ENCODE measurements at places on chromosomes 5 and 9. TPM values are rescaled to one million over a fixed set of nuclear protein-coding genes. Genes with fewer than 3 reads are reported as not detected.

The CDX1 gene
- not detected for total RNA-seq

The PCDHGB4 gene
- 1.8 TPM for total RNA-seq

- no peak for DNase-seq
Measured at GRCh38 chr5:179437341-179438001, 92.2 kb upstream of the ADAMTS2 start.

DNA sequence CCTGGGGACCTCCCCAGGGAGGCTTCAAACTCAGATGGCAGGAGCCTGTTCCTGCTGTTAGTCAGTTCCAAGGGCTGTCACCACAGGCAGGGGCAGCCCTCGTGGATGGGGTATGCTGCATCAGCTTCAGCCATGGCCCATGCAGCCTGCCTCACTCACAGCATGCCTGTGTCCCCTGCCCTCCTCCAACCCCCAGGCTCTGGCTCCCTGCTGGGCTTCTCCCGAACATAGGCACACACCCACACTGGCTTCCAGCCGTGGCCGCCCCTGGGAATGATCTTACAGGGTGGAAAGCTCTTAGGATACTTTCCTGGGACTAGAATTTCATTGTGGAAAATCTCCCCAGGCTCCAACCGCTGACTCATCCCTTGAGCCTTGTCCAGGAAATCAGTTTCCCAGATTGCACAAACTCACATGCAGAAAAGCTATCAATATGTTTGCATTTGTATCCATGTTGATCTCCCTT is 163.8 kb downstream of the SEC61B start:
- no peak for DNase-seq

The KIF4B gene
- not detected for total RNA-seq

The CXXC5 gene
- total RNA-seq = 161 TPM

DNA sequence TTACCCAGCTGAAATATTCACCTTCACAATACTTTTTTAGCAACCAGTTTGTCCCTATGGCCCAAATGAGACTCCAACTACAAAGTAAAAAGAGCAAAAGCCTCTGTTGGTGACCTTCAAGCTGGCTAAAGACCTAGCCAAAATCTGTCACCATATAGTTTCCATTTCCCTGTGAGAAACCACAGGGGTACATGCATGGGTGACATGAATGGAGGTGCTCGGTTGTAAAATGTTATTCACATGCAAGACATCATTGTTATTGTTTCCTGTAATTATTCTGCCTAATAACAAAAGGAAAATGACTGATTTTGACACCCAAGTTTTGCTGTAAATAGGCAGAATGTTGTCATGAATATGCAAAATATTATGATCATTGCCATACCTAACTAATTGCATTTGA is 285.3 kb downstream of the ZNF608 start:
- DNase-seq = no peak

DNA sequence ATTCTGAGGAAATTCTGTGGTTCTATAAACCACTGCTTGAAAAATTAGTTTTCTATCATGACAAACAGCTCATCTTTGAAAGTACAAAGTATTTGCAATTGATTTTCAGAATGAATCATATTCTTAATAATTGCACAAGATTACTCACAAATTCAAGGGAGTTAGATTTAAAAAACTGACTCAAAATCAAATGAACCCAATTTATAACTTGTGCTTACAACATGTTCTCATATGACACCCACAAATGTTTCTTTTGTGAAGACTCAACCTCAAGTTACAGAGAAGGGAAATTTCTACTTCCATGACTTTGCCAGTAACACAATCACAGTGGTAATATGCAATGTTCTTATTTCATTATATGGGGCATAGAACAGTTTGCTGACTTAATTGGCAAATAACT is 272.0 kb upstream of the ACTBL2 start:
- no peak for DNase-seq
